ENCODE measurements at places on chromosomes 1 and 21.

DNA sequence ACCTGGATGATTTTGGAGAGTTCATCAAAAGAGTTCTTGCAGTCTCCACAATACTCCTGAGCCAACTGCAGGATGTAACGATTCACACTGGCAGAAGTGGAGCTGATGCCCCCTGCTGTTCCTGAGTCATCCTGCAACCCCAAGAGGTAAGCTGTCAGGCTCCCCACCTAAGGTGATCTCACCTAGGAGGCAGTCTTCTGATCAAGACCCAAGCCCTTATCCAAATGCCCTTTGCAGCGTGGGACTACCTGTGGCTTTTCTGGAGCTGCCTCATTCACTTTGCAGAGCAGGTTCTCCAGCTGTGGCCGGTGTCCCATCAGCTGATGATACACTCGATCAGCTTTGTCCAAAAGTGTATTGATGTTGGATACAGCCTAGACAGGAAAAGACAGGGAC lies 96.4 kb downstream of the UBR4 start:
- no peak for DNase-seq

DNA sequence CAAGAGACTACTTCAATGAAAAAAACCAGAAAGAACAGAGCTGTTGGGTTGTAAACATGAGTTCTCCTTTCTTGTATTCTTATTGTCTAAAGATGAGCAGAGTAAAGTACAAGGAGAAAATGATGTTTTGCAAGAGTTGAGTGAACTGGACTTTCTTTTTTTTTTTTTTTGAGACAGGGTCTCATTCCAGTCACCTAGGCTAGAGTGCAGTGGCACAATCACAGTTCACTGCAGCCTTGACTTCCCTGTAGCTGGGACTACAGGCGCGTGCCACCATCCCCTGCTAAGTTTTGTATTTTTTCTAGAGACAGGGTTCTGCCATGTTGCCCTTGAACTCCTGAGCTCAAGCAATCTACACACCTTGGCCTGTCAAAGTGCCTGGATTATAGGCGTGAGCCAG lies 7.1 kb upstream of the IVNS1ABP start:
- no peak for DNase-seq

DNA sequence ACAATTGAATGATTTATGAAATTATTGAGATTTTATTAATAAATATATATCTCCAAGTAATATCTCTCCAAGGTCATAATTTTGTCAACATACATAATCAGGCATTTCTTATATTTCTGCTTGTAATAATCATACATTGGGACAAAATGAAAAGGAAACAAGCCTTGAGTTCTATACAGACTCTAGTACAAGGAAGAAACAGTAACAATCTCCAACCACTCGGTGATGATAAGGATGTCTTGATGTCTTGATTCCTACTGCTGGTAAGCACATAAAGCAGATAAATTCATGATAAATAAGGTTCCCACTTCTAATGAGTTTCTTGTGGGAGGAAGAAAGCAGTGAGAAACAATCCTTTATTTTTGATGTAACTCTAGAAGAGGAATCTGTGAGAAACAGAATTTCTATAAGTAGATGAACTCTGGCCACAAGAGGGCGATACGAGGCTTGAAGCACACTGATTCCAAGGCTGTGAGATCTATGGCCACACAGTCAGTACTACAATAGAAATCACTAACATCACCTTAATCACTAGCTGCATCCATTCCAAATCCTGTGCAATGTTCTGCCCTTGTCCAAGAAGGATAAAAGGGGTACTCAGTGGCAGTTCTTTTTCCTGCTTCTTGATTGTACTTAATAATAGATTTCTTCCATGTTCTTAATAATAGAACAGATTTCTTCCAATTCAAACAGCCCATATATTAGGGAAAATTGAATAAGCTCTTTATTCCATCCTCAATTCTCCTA lies 41.4 kb upstream of the LRRC8B start:
- peak; percentile 65 for DNase-seq

DNA sequence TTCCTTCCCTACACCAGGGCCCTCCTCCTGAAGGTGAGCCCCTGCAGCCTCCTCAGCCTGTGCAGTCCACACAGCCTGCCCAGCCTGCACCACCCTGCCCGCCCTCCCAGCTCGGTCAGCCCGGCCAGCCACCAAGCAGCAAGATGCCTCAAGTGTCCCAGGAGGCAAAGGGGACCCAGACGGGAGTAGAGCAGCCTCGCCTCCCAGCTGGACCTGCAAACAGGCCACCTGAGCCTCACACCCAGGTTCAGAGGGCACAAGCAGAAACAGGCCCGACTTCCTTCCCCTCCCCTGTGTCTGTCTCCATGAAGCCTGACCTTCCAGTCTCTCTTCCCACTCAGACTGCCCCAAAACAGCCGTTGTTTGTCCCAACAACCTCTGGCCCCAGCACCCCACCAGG lies 38.8 kb downstream of the ZBTB17 start:
- no peak for DNase-seq

DNA sequence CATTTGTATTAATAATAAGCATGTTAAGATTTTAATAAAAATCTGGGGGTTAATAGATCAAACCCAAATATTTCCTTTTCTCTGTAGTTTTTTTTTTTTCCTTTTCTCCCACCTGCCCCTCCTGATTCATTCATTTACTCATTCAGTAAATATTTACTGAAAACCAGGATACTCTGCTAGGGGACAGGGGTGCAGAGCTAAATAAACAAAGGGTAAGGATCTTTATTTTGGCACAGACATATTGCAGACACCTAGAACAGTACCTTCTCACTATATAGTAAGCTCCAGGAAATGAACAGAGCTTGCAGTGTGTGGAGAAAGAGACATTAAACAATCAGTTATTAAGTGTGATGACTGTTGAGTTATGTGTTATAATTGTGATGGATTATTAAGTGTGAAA lies 60.9 kb downstream of the AK5 start:
- peak; percentile 56 for DNase-seq

GRCh38 chr1:230306169-230306568 lies 120.0 kb downstream of the PGBD5 start:
- no peak for DNase-seq

Data from NCI-H774 (cell line).